WTC11 (cell line): ENCODE measurements at places on chromosomes 12 and 14. TPM values are rescaled to one million over a fixed set of nuclear protein-coding genes. Genes with fewer than 3 reads are reported as not detected.

- no peak for DNase-seq
These were observed 110.9 kb downstream of the TSPAN9 start for GRCh38 chr12:3187846-3188770.

GRCh38 chr12:88298761-88299242 lies 156.7 kb downstream of the TMTC3 start:
- no peak for DNase-seq

GRCh38 chr14:53549956-53550355 lies 396.8 kb upstream of the DDHD1 start:
- no peak for DNase-seq

- no peak for DNase-seq
These were observed 10.6 kb upstream of the TBPL2 start for GRCh38 chr14:55450987-55451386.

DNA sequence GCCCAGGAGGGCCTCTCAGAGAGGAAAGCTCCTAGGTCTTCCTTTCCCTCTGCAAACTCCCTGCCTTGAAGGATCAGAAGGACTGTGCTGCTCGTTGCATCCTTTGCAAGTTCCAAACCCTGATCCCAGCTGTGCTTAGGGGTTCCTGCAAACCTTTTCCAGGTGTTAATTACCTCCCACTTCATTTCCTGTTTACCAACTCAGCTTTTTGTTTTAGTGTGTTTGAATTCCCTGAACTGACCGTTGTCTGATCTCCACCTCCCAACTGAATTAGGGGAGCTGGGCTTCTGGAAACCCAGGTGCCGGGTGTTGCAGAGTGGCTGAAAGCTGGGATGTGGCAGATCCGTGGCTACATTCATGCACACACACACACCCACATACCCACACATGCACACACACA lies 20.6 kb upstream of the BDKRB1 start:
- DNase-seq, result no peak

- DNase-seq, result no peak
These were observed 5.4 kb downstream of the SIX6 start for GRCh38 chr14:60514378-60514740.

- no peak for DNase-seq
These were observed 171.7 kb downstream of the PHLDA1 start for GRCh38 chr12:75859868-75860267.

FITM1 gene
- total RNA-seq, result 0.25 to 0.39 TPM in 2 of 3 replicates, not detected in the other

MIP gene
- not detected in 3 replicates for total RNA-seq

GLIPR1L1 gene
- 0.69 TPM in 1 of 3 replicates, not detected in the others for total RNA-seq

KRT73 gene
- total RNA-seq, result not detected in 3 replicates

SLC39A2 gene
- total RNA-seq, result 0.14 TPM in 1 of 3 replicates, not detected in the others

KRT83 gene
- total RNA-seq, result not detected in 3 replicates

CLEC4C gene
- total RNA-seq, result 0.50 TPM in 1 of 3 replicates, not detected in the others

NAA30 gene
- 16.9 to 18.5 TPM (median 17.8 TPM) in 3 replicates for total RNA-seq
